ENCODE measurements at places on chromosomes 12 and 14.

DNA sequence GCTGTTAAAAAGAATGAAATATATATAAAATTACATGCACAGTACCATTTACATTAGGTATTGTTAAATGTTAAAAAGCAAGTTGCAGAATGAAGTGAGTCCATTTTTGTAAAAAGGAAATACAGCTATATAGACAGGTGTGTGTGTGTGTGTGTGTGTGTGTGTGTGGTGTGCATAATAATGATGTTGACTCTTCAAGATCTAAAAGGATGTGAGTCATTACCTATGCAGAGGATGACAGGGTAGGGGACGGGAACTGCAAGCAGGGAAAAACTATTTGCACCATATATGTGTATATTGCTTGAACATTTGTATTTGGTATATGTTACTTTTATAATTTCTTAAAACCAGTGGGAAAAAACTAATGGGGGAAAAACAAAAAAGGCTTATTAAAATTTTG, 3.1 kb downstream of the C14orf39 start:
- DNase-seq, result no peak

DNA sequence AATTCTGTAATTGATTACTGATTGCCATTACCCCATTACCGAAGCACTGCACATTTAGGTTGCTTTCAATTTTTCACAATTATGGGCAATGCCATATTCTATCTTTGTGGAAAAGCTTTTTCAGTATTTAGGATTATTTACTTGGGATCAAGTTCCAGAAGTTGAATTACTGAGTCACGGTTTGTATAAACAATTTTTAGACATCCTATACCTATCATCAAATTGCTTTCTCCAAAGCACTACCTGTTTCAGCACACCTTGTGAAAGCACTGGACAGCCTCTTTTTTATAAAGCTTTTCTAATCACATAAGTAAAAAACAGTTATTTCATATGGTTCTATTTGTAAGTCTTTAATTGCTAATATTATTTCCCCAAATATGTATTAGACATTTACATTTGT, 221.5 kb upstream of the CAND1 start:
- no peak for DNase-seq

- no peak for DNase-seq
These were observed 6.5 kb upstream of the CPM start for GRCh38 chr12:68939505-68939904.

- DNase-seq, result no peak
These were observed 33.4 kb downstream of the CCER1 start for GRCh38 chr12:90921536-90921935.

DNA sequence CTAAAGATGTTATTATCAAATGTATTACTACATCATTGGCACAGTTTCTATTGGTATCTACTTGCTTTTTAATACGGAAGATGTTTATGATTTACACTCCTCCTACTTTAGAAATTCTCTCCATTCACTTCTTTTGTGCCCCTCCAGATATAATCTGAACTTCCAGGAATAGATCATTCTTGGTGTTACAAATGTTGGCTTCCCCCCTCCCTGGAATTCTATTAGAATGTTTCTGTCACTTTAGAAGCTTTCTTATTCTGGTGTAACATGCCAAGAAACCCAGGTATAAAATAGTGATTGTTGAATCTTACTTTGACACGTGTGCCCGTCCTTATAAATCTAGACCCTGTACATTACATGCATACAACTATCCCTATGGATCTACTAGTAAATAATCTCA, 1.2 kb upstream of the WDR20 start:
- no peak for DNase-seq

- no peak for DNase-seq
These were observed 557.0 kb downstream of the SLC6A15 start for GRCh38 chr12:84355561-84355960.

DNA sequence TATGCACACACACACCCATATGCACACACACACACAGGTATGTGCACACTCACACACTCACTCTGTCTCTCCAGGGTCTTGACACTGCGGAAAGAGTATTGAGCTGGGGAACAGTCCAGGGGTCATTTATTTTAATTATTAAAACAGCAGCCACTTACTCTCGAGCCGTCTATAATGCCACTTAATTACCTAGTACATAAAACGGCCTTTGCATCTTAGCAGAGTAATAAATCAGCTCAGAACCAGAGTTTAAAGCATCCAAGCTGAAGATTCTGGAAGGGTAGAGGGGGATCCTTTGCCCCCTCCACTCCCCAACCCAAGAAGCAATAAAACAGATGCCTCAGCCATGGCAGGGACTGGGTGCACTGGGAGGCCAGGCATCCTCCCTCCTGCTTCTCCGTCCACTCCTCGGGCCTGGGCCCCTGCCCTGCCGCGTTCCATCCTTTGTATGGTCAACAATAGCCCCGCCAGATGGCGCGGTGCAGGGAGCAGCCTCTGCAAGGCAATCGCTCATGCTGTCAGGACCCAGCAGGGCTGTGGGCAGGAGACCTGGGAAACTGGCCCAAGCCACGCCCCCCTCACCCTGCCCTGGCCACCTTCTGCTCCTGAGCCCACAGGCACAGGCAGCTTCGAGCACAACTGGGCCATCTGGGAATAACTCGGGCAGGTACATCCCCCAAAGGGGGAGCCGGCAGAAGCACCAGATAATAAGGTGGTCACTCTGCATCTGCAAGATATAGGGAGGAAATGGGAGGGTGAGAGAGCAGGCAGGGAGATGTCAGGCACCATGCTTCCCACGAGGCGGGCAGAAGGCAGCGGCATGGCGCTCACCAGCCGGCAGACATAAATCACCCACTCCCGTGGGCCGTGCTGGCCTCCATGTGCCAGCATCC, 40.9 kb downstream of the CCDC85C start:
- DNase-seq, result no peak

GRCh38 chr14:89978656-89979055, 22.9 kb downstream of the TDP1 start:
- DNase-seq, result no peak

- no peak for DNase-seq
These were observed 12.6 kb upstream of the OR8S1 start for GRCh38 chr12:48512855-48513254.

DNA sequence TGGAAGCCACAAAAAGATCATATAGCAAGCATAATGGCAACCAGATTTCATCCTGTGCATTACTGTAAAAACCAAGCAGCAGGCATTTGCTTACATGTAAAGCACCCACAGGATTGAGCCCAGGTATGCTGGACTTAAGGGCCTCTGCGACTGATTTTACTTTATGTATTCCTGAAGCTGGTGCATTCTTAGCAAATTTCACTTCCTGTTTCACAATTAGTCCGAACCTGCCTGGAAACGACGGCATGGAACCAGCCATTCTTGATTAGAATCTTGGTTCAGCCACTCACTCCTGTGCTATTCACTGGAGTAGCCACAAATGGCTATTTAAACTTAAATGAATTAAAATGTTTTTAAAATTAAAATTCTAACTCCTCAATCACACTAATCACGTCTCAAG, 239.2 kb downstream of the NUAK1 start:
- DNase-seq, result no peak

DNA sequence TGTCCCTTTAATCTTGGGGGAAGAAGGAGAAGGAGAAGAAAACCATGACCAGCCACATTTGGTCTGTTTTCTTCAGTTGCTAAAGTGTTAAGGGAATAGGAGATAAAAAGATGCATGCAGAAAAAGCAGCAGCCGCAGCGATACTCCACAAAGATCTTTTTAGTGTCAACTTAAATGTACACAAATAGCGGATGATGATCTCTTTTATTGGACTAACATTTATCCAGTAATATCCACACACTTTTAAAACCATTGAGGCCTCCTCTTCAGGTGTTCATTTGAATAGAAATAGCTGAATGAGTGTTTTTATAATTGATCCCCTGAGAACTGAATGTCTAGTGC, 83.5 kb downstream of the PAPOLA start:
- DNase-seq, result no peak

DNA sequence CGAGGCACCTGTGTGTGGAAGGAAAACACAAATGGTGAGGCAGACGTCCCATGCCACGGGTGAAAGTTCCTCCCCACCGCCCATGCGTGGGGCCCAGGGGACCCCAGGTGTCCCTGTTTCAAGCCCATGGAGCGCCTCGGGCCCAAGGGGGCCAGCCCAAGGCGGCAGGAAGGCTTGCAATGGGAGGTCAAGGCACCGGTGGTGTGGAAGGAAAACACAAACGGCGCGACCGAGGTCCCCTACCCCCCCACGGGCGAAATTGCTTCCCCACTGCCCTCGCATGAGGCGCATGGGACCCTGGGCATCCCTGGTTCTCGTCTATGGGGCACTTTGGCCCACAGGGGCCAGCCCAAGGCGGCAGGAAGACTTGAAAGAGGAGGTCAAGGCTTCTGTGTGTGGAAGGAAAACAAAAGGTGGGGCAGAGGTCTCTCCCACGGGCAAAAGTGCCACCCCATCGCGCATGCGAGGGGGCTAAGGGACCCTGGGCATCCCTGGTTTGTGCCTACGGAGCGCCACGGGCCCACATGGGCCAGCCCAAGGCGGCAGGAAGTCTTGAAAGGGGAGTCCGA, 379.4 kb downstream of the ALG10 start:
- DNase-seq, result no peak

DNA sequence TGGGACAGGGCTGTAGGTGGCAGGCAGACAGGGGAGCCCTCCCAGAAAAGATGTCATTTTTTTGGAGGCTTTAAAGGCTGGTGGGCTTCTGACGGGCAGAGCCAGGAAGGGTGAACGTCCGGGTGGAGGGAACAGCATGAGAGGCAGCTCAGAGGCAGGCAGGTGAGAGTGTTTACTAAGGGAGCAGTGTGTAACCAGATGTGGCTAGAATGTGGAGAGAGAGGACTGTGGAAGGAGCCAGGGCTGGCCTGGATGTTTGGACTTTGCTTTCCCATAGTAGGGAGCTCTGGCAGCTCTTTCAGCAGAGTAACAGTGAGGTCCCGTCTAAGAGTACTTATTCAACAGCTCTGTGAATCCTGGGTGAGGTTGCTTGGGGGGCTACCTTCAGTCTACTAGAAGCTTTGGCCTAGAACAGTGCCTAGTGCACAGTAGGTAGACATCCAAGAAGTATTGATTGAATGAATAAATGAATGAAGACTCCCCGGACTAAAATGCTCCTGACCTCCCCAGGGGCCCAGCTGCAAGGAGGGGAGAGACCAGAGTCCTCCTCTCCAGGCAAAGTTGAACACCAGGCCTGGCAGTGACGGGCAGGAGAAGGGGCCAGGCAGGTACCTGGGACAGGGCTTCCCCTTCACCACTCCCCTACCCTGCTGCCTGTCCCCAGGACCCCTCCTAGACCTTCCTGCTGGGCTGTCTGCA, 8.5 kb downstream of the FAM222A start:
- no peak for DNase-seq

- DNase-seq, result no peak
These were observed 81.4 kb upstream of the KRAS start for GRCh38 chr12:25332143-25332542.

DNA sequence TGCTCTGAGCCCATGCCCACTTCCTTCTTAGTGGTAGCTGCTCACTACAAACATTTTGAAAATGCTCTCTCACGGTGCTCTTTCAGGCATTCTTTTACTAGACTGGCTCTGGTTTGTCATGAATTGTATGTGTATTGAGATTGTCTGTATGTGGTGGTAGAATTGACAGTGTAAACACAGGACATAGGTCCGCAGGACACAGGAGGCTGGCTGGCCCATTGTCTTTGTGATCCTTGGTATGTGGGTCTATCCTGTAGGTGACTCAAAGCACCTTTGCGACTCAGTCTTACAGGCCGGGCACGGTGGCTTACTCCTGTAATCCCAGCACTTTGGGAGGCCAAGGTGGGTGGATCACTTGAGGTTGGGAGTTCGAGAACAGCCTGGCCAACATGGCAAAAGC, 250.9 kb downstream of the C12orf75 start:
- no peak for DNase-seq

Data from activated CD4-positive, alpha-beta T cell treated with anti-CD3 and anti-CD28 coated beads, Interleukin-2, amount 50 U/mL, for 4 hours (primary cell).